ENCODE measurements at places on chromosomes 2 and 18.
A peak's percentile ranks its signal among the peaks of the same experiment; 100 is the strongest.

GRCh38 chr2:229675569-229675968 lies 38.8 kb downstream of the DNER start:
- no peak for DNase-seq

GRCh38 chr2:10447895-10448575 lies at the start of gene ODC1:
ODC1 (minus strand) TSS chr2:10448327; CDS start chr2:10445032, 3,295 bp downstream.
- peak; percentile 95 for DNase-seq

GRCh38 chr2:165434865-165435496 lies 34.5 kb upstream of the CSRNP3 start:
- no peak for DNase-seq

- no peak for DNase-seq
Measured at GRCh38 chr2:154368153-154368552, 330.3 kb upstream of the KCNJ3 start.

DNA sequence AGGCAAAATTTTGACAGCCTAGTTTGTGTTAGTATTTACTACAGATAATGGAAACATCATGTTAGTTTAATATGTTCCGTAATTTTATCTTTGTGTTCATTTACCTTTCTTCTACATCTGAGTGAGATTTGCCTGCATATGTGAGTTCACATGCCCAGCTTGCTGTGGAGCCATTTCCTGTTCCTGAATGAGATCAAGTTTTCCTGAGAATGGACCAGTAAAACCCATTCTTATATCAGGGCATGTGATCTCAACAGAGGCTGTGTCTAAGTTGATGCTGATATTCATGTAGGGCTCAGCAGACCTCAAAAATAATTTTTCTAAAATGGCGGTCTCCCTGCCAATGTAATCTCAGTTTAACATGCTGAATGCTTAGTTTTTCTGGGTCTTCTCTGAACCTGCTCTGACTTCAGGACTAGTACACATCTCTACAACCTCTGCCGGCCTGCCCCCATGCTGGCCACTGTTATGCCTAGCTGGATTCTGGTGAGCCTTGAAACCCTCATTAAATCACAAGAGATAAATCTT lies 1.0 kb downstream of the IL1A start:
- DNase-seq = no peak

- no peak for DNase-seq
Measured at GRCh38 chr2:241532733-241533601, 24.6 kb upstream of the STK25 start.

GRCh38 chr18:63207143-63207790 lies 112.3 kb downstream of the BCL2 start:
- no peak for DNase-seq
